ENCODE measurements at places on chromosomes 16 and 17.
A peak's percentile ranks its signal among the peaks of the same experiment; 100 is the strongest.

DNA sequence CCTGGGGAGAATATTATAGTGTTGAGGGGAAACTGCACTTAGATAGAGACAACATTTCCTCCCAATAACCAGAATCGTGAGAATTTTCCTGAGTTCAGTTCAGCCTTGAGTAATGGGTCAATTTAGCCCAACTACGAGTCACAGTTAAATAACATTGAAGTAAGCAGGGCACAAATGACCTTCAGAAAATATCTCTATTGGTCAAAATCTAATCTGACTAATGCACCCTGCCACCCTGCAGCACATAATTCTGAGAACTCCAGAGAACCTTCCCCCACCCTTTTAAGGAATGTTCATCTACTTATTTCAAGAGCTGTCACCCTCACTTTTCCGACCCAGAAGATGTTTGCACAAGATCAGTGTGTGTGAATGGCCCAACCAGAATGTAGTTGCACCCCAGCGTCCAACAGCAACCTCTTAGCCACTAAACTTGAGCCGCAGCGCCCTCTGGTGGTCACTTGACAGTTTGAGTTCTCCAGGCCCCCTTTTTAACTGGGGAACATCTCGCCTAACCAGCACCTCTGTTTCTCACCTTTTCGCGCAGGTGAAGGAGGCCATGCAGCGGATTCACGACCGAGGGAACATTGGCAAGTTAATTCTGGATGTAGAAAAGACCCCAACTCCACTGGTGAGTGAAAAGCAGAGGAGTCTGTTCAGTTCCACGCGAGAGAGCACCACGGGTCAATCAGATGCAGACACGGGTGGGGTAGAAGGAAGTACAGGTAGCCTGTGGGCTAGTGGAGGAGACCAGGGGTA is 50.9 kb upstream of the CLEC3A start:
- peak; percentile 40 for DNase-seq

GRCh38 chr16:16982614-16983013 is 488.1 kb downstream of the XYLT1 start:
- DNase-seq: no peak

GRCh38 chr17:65552214-65552613 is 9.2 kb downstream of the AXIN2 start:
- no peak for DNase-seq

DNA sequence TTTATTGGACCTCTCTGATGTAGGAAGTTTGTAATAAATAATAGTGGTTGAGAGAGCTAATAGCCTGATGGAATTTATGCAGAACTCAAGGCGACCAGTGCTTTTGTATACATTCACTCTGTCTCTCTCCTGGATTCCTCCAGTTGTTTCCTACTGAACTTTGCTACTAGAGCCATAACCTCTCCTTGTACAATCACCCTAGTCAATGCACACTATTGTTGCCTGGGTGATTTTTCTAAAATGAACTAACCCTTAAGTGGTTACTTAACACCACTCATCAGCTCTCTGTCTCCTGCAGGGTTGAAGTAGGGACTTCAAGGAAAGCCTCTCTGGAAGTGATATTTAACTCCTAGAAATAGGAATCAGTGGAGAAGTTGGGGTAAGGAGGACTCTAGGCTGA is 9.7 kb downstream of the PHKB start:
- no peak for DNase-seq

- DNase-seq: no peak
These were observed 9.5 kb upstream of the KRT19 start for GRCh38 chr17:41537614-41537954.

DNA sequence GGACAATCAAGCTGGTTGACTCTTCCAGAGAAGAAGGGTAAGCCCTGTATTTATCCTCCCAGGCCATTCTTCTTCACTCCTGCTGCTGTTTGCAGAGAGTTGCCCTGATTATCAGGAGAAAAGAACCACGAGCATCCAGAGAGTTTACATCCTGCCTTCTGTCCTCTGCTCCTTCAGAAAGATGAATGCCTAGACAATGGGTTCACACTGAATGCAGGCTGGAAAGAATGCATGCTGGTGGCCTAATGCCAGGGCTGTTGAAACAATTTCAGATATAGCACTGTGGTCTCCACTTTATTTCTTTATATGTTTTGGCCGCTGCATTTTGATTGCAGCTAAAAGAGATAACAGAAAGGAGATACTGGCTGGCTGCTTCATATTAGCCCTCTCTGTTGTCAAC is 21.2 kb upstream of the HAS3 start:
- DNase-seq: no peak

DNA sequence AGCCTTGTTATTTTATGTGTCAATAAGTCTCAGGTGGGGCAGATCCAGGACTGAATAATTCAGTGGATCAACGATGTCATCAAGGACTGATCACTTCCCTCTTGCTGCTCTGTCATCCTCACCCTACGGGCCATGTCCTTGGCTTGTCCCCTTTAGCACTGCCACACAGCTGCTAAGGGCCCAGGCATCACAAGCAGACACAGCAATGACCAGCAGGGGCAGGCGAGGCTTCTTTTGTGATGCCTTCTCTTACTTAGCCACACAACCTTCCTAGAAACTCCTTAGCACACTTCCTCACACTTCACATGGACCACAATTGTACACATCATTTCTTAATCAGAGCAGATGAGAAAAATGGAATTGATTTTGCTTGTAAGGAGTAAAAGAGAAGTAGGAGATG is 356.3 kb upstream of the SOX9 start:
- DNase-seq: no peak

- no peak for DNase-seq
These were observed 17.7 kb downstream of the BCL7C start for GRCh38 chr16:30875871-30876801.

- DNase-seq: no peak
These were observed 28.0 kb downstream of the CUEDC1 start for GRCh38 chr17:57927048-57927723.

DNA sequence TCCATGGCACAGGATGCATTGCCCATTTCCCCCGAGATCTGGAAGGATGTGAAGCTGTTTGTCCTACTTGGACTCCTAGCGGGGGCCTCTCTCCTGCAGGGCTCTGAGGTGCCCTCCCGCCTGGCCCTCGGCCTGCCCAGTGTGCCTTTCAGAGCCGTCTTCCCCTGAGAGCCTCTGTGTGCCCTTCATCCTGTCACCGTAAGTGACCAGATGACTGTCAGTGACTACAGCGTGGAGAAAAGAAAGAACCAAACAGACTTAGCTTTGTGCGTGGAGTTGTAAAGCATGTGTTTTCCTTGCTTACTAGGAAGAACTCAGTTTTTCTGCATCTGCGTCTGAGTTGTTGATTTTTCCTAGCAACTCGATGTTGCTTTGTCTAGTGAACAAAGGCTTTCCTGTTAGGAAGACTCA is 56.1 kb downstream of the BANP start:
- DNase-seq: peak; percentile 38

DNA sequence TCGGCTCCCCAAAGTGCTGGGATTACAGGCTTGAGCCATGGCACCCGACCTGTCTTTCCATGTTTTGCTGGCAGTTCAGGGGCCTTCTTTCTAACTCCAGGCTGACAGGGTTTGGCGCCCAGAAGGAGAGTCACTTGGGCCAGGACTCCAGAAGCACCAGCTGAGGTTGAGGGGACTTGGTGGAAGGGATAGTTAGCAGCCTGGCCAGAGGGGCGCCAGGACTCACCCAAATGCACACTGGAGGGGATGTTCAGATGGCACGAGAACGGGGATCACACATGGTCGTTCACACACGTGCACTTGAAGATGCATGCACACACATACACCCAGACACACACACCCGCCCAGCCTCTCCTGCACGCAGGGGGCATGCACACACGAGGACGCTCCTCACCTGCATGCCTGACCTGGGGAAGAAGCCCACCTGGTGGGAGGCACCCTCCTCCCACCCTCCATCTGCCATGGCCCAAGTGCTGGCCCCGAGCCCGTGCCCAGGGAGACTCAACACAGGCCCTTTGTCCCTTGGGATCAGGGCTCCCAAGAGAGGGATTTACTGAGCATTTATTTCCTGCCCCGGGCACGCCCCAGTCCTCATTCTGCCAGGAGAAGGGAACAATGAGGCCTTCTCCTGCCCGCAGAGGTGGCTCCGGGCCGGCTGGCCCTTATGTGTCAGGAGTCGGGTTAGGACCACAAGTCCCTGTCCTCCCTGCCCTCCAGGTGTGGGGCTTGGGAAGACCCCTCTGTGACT is 2.3 kb upstream of the PRSS21 start:
- DNase-seq: no peak

- no peak for DNase-seq
These were observed 220.1 kb downstream of the SLC39A11 start for GRCh38 chr17:72872396-72872795.

GRCh38 chr16:72961863-72962262 is 86.1 kb downstream of the ZFHX3 start:
- no peak for DNase-seq

- DNase-seq: no peak
These were observed 22.1 kb downstream of the TMEM114 start for GRCh38 chr16:8568231-8568617.

DNA sequence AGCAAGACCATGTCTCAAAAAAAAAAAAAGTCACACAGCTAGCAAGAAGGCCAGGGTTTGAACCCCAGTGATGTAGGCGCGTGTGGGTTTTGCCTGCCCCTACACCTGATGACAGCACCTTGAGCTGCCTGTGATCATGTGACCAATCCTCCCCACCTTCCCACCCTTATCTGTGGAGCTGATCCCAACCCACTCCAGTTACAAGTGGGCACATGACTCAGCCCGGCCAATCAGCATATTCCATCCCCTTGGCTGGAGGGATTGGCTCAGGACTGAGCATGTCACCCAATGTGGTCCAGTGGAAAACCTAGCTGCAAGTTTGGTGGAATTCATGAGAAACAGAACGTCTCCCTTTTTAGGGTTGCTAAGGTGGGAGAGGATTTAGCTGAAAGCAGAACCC is 6.6 kb downstream of the TMEM114 start:
- DNase-seq: no peak

- no peak for DNase-seq
These were observed 64.1 kb upstream of the TRAP1 start for GRCh38 chr16:3781421-3781820.

- no peak for DNase-seq
These were observed 58.7 kb downstream of the KLHDC4 start for GRCh38 chr16:87707097-87707496.

Measured in hippocampal formation (tissue), 2 donors.